ENCODE measurements at places on chromosomes 7 and 10. TPM values are rescaled to one million over a fixed set of nuclear protein-coding genes. Genes with fewer than 3 reads are reported as not detected.

The EN2 gene
- not detected for total RNA-seq

The PILRA gene
- 6.1 TPM for total RNA-seq

The OAT gene
- 88.1 TPM for total RNA-seq

The GOLGA7B gene
- total RNA-seq = 0.35 TPM

The NUTM2E gene
- total RNA-seq = 0.76 TPM

The MALRD1 gene
- 16.3 TPM for total RNA-seq

The KCND2 gene
- 1.3 TPM for total RNA-seq

The BRAT1 gene
- 48.0 TPM for total RNA-seq

The CHN2 gene
- 13.4 TPM for total RNA-seq

The GPR85 gene
- 1.5 TPM for total RNA-seq

The EZH2 gene
- 16.6 TPM for total RNA-seq
